ENCODE measurements at places on chromosomes 6 and 20. TPM values are rescaled to one million over a fixed set of nuclear protein-coding genes. Genes with fewer than 3 reads are reported as not detected.
A peak's percentile ranks its signal among the peaks of the same experiment; 100 is the strongest.

DNA sequence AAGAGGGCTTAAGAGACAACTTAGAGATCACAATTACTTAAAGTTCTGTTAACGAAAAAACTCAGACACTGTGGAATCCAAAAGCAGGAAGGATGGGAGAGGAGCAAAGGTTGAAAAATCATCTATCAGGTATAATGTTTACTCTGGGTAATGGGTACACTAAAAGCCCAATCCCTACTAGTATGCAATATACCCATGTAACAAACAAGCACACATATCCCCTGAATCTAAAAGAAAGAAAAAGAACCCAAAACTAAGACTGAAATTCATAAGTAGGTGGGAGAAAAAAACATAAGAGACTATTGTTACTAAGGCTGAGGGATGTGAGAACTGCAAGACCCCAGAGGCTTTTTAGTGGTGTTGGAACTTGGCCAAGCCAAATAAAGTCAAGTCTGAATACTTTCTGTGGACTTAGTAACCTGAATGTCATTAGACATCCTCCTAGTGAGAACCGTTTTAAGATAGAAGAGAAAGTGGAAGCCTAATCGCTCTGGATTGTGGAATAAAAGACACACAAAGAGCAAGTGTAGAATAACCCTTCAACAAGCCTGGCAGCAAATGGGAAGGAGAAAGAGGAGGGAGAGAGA, 189.4 kb upstream of the RNF217 start:
- DNase-seq, result peak; percentile 33

GRCh38 chr6:53464483-53464882, 80.4 kb downstream of the GCLC start:
- DNase-seq, result no peak

GRCh38 chr6:141667580-141668309, 465.0 kb upstream of the GJE1 start:
- no peak for DNase-seq

DZANK1 gene
- 11.8 TPM for polyA plus RNA-seq

UBD gene
- polyA plus RNA-seq, result 2.3 TPM

SFT2D1 gene
- polyA plus RNA-seq, result 75.3 TPM

BANF2 gene
- polyA plus RNA-seq, result 0.38 TPM
